ENCODE measurements at places on chromosomes 5 and 9.

GRCh38 chr5:176157656-176158055, 80.6 kb upstream of the SIMC1 start:
- no peak for DNase-seq

GRCh38 chr5:43467100-43467499, 16.6 kb downstream of the TMEM267 start:
- DNase-seq: no peak

DNA sequence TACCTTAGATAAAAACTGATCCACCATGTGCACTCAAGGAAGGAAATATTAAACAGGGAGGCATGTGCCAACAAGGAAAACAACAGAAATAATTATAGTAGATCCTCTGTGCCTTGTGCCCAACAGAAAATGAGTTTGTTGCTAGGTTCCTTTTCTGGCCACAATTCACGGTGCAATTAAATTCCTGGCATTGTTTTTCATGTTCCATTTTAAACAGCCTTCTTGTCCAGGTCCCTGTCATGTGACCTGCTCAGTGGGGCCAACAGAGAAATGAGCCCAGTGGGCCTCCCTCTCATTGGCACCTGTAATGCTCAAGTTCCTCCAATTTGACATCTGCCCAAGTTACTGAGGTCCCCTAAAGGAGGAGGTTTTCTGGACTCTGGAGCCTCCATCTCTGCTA, 56.5 kb downstream of the SPOCK1 start:
- no peak for DNase-seq

GRCh38 chr5:125336401-125336800, 590.0 kb upstream of the ZNF608 start:
- DNase-seq: no peak

GRCh38 chr5:41433552-41434181, 76.7 kb downstream of the PLCXD3 start:
- no peak for DNase-seq

- DNase-seq: no peak
Measured at GRCh38 chr9:72509053-72509452, 12.4 kb upstream of the TMC1 start.

DNA sequence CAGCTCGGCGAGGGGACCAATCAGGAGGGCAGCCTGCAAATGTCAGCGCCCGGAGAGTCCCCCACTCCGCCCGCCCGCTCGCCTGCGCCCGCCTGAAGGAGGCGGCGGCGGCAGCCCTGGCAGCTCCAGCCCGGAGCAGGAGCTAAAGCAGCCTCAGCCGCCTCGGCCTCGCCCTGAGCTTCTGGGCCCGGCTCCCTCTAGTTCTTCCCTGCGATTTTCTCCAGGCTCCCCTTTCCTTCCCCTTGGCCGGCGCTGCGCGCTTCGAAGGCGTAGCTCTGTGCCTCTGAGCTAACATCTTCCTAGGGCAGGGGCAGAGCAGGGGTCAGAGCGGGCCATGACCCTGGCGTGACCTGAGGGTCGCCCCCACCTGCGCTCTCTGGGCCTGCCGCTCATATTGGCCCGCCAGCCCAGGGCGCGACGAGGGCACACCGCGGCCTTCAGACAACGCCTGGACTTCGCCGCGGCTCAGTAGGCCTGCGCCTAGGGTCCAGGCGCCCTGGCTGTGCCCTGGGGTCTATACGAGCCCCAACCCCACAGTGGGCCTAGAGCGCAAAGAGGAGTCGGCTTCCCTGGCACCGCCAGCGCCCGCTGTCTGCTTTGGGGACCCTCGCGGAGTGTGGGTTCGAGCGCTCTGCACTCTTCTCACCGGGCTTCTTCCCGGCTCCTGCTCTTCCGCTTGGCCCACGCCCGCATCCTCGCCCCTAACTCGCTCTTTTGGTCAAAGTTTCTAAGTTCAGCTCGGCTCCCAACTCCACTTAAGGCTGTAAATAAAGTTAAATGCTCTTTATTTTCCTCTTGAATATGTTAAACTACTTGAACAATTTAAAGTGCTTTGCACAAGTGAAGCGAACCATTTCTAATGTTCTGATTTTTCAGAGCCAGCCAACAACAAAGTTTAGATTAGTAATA, 504 bp upstream of the OTP start:
- no peak for DNase-seq

DNA sequence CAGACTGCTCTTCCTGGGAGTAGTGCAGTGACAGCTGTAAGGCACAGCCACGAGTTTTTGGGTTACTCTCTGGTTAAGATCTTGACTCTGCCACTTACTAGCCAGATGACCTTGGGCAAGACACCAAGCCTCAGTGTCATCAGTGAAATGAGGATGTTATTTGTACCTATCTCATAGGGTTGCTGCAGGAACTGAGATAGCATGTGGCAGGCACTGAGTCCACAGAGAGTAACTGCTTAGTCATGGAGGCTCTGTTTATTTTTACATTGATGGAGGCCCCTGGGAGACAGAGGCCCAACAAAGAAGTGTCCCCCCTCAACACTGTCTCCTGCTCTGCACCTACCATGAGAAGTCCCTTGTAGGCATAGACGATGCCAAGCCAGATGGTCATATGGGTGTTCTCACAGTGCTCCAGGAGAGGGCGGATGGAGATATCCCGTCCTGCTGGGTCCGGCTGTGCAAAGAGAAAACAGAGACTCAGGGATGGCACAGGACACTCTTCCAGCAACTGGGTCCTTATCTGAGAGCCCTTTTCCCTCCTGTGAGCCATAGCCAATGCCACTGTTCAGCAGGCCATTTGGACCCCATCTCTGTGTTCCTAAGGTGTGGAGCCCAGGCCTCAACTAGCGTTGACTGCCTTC, 55.4 kb upstream of the TBC1D2 start:
- DNase-seq: no peak

DNA sequence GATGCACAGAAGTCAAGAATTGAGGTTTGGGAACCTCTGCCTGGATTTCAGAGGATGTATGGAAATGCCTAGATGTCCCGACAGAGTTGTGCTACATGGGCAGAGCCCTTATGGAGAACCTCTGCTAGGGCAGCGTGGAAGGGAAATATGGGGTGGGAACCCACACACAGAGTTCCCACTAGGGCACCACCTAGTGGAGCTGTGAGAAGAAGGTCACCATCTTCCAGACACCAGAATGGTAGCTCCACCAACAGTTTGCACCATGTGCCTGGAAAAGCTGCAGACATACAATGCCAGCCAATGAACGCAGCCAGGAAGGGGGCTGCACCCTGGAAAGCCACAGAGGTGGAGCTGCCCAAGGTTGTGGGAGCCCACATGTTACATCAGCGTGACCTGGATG, 104.5 kb downstream of the STK32A start:
- no peak for DNase-seq

DNA sequence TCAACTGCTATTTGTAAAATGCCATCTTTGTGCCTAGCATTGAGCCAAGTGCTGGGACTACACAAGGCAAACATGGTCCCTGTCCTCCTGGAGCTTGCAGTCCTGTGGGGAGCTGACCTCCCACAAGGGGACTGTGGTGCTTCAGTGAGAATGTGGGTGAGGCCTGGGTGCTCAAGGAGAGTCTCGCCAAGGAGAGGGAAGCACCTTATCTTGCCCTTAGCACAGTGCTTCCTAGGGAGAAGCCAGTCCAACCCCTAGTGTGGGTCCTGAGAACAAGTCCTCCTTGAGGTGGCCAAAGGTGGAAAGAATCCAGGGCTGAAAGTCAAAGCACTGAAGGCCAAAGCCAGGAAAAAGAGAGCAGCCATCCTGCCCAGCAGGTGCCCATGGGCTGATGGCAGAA, 31.1 kb upstream of the MVB12B start:
- DNase-seq: no peak

DNA sequence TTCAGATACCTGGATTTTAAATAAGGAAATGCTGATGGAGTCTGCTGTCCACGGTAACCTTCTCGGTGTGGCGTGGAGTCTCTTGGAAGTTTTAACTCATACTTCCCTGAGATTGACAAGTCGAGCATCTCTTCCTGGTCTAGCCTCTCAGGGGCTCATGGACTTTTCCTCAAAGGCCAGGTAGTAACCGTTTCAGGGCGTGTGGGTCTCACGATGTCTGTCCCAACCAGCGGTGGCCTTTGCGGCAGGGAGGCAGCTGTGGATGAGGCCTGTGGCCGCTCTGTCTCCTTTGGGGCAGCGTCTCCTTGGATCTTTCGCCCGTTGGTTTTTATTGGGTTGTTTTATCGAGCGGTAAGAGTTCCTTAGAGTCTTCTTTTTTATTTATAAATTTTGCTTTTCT, 32.8 kb downstream of the CEP72 start:
- DNase-seq: no peak

DNA sequence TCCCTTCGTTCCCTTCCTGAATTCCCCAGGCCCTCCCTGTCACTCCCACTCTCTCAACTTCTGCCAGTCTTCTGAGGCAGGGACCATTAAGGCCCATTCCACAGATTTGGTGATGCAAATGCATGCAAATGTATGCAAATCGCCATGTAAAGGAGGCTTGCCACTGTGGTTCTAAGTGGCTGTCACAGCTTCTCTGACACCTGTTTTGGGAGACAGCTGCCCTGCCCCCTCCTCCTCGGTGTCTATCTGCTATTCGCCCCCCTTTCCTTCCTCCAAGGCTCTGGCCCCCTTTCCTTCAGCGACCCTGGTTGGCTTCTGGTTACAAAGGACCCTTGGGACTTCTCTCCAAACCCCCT, 10.5 kb upstream of the ARAP3 start:
- no peak for DNase-seq

- DNase-seq: no peak
Measured at GRCh38 chr5:937151-937924, 44.7 kb downstream of the TRIP13 start.

DNA sequence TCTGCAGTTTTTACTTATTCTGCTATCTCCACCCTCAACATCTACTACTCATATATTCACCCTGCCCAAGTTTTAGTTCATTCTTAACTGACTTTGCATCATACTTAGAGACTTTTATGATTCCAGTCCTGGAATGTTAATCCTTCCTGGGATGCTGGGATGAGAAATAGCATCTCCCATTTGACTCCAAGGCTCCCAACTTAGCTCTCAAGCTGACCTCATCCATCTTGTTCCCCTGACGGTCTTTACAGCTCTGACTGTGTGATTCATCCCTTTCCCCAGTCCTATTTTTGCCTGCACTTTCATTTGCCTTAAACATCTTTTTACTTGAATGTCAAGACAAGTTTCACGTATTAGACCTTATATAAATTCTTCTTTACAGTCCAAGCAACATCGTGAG, 297.8 kb downstream of the EPB41L4A start:
- no peak for DNase-seq

DNA sequence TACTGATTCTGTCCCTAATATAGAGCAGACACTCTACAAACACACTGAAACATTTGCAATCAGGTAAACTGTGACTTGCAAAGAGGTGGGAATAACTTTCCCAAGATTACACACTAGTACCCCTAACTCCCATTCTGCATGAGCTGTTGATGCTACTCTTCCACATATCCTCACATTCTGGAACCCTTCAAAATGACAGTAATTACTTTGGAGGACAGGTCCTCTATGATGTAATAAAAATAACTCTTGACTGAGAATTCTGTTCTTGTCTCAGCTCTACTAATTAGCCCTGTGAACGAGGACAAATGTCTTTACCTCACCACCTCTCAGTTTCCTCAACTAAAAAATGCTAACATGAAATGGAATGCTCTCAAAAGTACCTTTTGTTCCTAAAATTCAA, 49.5 kb upstream of the JMY start:
- DNase-seq: no peak

DNA sequence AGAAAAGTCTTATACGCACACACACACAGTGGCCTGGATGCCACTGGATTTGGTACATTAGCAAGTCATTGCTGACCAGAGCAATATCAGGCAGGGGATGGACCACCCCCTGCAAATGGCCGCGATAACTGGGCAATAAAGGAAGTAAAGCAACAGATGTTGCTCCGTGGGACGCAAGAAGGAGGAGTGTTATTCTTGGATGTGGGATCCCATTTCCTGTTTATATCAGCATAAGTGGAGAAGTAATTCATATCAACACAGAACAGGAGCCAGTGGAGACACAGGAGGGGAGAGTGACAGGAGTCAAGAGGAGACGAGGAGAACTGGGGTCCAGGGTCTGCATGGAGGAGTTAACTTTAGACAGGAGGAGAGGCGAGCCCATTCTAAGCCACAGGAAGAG, 18.4 kb downstream of the RUFY1 start:
- DNase-seq: no peak

DNA sequence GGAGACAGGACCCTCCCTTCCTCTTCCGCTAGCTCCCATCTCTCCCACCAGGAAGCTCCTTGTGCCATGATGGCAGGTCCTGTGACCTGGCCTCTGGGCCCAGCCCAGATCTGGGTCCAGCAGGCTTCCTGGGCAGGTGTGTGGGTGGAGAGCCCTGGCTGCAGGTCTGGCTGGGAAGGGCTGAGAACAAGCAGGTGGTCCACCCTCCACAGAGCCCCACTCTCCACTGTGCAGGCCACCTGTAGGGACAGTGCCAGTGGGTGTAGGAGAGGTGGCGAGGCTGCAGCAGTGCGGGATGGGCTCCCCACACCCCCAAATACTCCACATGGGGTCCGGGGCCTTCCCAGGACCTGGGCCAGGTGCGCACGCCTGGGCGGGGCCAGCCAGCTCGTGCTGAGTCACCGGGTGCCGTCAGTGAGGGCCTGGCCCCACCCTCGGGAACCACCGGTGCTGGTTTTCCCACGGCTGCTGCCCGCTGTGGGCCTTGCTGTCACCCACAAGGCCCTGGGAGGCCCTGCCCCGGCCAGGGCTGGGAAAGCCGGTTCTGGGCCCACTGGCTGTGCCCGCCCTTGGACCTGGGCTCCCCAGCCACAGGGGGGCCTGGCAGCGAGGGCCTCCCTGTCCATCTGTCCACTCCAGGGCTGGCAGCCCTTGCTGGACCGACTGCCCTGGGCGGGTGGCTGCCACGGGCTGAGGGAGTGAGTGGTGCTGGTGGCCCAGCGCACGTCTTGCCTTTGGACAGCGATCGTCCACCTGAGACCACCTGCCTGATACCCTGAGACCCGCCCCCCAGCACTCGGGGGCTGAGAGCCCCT, 9.3 kb upstream of the NRARP start:
- no peak for DNase-seq

DNA sequence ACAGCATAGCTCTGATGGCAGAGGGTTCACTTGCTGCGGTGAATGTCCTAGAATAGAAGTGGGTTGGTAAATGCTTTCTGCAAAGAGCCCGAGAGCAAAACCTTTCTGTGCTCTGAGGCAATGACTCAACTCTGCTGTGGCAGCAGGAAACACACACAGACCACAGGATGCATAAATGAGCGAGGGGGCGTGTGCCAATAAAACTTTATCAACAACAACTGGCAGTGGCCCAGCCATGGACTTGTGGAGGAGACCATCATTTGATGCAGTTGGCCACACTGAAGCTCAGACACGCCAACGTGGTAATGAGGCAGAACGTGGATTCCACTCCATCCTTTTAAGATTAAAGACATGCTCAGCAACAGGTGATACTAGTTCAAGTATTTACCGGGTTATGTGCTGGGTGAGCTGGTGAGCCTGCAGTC, 6.8 kb downstream of the MRPL36 start:
- peak; percentile 59 for DNase-seq

- no peak for DNase-seq
Measured at GRCh38 chr5:136191304-136192014, 1.5 kb downstream of the SMIM32 start.

- DNase-seq: no peak
Measured at GRCh38 chr5:85069659-85070640, 685.3 kb upstream of the EDIL3 start.

Measured in stimulated activated CD8-positive, alpha-beta memory T cell treated with anti-CD3 and anti-CD28 coated beads, Interleukin-15, amount 100 ng/mL, for 4 hours (primary cell).